Ovary (tissue), 10 donors: ENCODE measurements at places on chromosomes 3 and 15.

- DNase-seq = no peak
Measured at GRCh38 chr3:177300039-177300833, 103.0 kb upstream of the TBL1XR1 start.

DNA sequence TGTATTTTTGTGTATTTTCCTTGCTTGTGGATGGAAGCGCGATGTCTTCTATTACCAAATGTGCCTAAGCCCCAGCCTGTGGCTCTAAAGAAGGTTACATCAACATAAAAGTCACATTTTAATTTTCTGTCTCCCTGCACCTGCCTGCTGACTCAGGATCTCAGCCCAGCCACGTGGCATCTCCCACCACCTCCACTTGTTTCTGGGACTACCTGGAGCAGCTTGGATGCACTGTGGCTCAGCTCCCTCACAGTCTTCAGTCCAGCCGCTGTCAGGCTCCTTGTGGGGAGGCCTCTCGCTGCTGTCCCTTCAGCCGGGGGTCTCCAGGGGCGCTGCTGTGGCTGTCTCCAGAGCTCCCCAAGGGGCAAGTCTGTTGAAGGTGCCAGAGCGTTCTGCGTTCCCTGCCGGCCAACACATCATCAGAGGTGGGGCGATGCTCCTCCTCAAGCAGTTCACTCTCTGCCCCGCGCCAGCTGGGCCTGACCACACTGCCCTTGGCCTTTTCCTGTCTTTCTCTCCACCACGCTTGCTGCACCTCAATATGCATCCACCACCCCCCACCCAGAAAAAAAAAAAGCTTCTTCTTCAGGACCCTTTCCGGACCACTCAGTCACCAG, 47.7 kb upstream of the BDH1 start:
- DNase-seq = no peak

DNA sequence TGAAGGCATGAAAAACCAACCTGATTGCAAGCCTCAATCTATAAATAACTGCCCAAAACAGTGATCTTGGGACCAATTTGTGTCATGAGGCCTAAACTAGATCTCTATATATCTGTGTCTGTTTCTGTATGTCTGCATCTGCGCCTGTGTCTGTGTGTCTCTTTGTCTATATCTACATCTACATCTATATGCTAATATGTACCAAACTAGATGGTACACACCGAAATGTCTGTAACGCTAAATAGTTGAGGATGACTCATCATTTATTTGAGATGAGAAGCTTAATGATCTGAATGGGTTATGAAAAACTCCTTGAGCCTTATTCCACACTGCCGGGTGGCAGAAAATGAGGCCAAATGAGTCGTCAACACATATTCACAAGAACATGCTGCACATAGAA, 982.3 kb downstream of the ROBO2 start:
- DNase-seq = no peak

DNA sequence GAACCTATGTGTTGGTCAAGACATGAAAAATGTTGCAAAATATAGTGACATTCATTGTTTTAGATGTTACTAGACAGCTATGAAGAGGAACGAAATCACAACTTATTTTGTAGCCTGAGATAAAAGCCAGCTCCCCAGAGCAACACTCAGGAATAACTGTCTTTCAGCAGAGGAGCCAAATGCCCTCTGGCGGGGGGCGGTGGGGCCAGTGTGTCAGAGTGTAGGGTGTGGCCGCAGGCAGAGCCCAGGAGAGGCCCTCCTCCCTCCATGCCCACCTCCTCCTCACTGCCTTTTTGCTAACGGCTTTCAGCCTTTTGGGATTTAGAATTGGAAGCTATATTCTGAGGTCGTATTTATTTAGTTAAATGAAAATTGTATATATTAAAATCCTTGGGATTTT, 16.9 kb downstream of the APOD start:
- no peak for DNase-seq

- no peak for DNase-seq
Measured at GRCh38 chr15:74403588-74403919, 30.2 kb downstream of the SEMA7A start.

GRCh38 chr3:65758876-65759598, 279.7 kb downstream of the MAGI1 start:
- no peak for DNase-seq

DNA sequence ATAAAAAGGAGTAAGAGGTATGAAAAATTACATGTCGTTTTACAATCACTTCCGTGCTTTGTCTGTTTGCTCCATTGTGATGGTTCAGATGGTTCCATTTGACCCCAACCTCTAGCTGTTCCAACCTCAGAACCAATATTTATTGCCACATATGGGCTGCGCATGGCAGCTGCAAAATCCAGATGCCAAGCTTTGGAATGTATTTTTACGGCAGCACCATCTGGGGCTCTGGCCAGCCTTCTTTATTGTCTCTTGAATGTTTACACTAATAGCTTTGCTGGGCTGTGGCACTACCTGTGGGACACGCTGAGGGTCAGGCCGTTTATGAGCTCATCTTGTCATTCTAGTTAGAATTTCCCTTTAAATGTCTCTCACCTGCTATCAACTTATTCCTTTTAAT, 219.8 kb downstream of the ROBO2 start:
- DNase-seq = no peak

DNA sequence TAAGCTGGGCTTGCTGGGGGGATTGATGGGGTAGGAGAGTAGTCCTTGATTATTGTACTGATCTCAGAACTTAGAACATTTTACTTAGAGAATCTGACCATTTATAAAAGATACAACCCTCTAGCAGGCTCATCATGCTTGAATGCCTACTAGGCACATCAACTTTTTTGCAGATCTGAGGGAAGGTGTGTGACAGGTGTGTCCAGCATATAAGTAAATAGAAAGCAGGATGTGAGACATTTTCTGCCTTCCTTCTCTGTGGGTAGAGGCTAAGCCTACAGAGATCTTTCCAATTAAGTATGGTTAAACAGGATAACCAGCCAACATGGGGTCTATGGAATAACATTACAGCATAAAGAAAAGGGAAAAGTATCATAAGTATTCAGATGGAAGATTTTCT, 159.1 kb downstream of the AKAP13 start:
- DNase-seq = no peak

DNA sequence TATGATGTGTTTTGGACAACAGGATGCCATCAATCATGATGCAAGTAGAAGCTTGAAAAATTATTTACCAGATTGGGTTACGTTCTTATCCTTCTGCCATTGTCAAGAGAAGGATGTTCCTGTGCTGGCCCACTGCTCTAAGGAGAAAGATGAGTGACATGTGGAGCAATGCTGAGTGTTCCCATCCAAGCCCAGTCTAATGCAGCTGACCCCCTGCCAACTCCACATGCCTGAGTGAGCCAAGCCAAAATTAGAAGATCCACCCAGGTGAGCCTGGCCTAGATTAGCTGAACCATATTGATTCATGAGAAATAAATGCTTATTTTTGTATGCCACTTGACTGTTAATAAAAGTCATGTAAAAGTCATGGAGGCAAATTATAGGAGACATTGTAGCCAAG, 446.5 kb downstream of the CNTN3 start:
- no peak for DNase-seq

DNA sequence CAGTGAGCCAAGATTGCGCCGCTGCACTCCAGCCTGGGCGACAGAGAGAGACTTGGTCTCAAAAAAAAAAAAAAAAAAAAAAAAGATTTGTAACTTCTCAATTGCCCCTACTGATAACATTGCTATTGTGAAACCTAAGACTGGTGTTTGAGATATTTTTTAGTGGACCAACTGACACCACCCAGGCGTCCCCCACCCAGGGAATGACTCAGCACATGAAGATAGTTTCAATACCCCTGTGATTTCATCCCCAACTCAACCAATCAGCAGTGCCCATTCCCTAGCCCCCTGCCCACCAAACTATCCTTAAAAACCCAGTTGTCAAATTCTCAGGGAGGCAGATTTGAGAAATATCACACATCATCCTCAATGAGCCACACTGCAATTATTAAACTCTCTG, 76.9 kb downstream of the TTBK2 start:
- no peak for DNase-seq
